GM19239 (cell line): ENCODE measurements at places on chromosomes 3 and 15.

GRCh38 chr15:41429003-41429890 lies 12.4 kb downstream of the RTF1 start:
- DNase-seq = peak; percentile 47

DNA sequence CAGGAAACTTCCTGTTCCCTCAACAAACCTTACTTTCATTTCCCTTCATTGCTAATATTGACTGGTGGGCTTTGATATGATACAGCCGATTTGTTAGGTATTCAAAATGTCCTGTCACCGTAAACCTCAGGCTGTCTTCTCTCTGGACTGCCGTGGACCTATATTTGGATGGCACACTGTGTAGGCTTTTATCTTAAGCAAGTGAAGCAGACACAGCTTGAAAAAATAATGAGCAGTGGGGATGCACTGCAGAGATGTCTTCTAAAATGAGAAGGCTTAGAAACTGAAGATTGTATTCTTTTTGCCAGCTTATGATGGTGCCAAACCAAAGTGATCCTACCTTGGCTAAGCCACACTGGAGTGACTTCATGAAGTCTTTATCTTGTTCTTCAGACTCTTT lies 266.3 kb downstream of the NR1D2 start:
- no peak for DNase-seq

DNA sequence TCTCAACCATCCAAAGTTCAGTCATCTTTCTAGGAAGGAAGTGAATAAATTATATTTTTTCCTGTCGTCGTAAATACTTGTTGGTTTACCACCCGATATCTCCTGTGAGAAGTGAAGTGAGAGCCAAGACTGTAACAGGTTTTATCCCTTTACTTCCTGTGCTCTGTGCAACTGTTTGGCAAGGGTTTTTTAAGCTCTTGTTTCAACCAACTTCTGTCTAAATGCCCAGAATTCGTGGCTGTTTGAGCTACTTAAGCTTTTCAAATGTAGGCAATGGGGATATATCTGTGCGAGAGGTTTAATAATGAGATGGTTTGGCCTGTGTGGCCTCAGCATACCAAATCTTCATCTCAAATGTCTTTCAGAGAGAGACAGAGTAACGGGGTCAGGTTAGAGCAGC lies 134.7 kb downstream of the LRTM1 start:
- DNase-seq = no peak

DNA sequence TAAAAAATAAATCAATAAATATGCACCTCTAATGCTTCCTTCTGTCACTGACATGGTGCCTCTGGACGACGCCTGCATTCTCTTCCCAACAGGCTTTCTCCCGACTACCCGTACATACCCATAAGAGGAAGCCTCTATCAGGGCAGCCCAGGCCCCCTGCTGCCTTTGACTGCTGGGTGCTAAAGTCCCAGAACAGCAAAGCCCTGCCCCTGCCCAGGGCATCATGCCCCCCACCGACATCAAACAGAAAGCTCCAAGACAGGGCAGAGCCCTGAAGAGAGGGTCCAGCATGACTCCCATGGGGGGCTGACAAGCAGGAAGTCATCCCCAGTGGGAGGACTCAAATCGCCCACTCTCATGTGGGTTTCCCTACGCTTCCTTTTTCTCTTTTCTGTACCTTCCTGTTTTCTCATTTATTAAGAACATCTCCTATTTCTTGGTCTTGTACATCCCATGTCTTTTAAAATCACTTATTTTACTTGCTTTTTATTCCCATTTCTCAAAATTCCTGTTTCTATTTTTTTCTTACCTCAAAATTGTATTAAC lies 23.4 kb downstream of the XPC start:
- no peak for DNase-seq

GRCh38 chr3:71225951-71226564 lies 357.5 kb downstream of the FOXP1 start:
- DNase-seq = no peak

- DNase-seq = no peak
Measured at GRCh38 chr3:115186351-115187148, 39.5 kb upstream of the ZBTB20 start.

GRCh38 chr3:133984975-133985374 lies 44.8 kb downstream of the SLCO2A1 start:
- DNase-seq = no peak

DNA sequence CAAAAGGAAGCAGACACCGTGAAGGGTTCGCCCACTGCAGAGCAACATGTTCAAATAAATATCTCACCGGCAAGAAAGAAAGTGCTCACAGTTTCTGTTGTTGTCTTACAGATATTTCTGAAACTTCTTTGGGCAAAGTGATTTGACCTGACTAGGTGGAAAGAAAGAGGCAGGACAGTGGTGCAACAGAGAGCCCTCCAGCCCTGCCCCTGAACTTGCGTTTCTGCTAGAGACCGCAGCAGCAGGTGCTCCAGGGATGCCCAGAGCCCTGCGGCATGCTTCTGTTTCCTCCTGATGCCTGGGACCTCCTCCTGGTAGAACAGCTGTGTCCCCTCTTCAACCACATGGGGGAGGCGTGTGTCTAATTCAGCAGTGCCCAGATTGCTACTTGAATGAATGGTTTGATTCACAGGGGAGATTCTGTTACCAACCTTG lies 123.4 kb downstream of the ATP10A start:
- DNase-seq = no peak

- no peak for DNase-seq
Measured at GRCh38 chr3:87057474-87057873, 66.5 kb upstream of the VGLL3 start.

DNA sequence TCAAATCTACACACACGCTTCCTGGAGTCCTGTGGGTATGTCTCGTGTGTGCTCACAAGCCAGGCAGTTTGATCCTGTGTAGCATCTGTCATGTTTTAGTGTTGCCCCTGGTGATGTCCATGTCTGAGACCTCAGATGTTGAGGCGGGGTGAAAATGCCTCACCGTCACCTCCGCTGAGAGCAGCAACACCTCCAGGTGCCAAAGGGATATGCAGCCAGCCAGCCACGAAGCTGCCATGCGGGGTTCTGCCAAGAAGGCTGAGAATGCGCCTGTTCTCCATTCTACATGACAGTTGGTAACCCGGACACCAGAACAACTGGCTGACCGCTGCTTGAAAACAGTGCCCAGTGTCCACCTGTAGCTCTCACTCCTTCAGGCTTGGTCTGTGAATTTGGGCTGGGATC lies 253.8 kb downstream of the TLE3 start:
- DNase-seq = no peak

DNA sequence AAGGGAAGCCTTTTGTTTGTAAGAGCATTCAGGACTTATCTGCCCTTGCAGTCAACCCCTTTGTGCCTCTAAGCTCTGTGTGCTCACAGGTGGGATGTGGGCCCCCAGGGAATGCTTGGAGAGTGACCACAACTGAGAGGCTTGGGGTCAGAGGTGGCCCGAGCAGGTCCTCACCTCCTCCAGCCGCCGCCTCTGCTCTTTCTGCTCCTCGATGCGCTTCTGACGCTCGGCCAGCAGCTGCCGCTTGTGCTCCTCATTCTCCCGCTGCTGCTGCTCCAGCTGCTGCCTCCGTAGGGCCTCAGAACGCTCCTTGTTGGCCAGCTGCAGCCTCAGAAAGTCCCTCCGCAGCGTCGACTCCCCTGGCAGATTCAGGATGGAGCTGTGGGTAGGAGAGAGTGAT lies 130.8 kb upstream of the SLC2A2 start:
- DNase-seq = no peak

- no peak for DNase-seq
Measured at GRCh38 chr3:87727783-87728182, 331.0 kb downstream of the CGGBP1 start.

DNA sequence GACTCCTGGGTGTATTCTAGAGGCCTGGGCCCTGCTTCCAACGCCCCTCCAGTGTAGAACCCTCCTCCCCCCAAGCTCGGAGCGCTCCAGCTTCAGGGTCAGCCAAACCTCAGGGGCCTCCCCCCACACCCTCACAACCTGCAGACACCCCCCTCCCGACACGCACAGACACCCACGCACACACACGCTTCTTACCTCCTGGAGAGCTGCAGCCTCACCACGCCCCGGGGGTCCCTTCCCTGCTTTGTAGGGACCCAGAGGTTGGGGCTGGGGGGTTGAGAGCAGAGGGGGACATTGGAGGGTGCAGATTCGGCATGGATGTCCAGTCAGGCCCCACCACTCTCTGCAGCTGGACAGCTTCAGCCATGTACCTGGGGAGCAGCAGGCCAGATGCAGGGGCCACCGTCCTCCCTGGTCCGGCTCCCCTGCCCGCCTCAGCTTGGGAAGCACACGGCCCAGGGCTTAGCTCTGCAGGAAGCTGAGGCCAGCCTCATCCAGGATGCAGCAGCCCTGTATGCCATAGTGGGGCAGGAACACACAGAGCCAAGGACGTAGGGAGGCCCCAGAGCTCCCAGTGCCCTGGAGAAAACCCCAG lies 13.0 kb downstream of the ZDHHC19 start:
- DNase-seq = no peak

- no peak for DNase-seq
Measured at GRCh38 chr3:152818027-152818426, 16.9 kb upstream of the P2RY1 start.

DNA sequence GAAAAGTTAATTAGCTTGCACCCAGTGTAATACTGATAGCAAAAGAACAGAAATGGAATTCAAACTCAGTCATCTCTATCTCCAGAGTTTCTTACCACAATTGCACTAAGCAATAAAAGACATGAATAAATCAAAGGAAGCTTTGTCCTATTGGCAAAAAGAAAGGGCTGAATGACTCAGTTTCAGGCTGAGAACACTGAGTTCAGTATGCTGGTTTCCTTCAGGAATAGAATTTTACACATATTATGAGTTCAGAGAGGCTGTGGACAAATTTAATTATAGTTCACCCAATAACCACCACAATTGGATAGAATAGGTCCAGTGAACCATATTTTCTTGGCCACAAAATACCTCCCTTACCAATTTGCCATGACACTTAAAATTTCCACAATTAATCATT lies 249.7 kb downstream of the KCNMB2 start:
- no peak for DNase-seq

DNA sequence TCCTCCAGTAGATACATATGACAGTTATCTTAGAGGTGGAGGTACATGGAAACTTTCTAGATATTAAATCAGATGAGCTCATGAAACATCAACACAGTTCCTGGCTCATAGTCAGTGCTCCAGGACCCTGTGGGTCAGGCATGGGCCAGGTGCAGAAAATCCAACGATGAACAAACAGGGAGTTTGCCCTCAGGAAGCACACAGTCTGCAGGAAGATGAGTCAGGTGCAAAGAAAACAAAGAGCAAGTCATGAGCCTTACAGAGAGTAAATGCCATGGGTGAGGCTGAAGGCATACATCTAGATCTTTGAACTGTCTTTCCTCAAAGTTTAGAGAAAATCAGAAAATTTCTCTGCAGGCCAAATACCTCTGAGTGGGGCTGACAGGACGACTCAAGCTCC lies 184.2 kb upstream of the TPM1 start:
- no peak for DNase-seq

- DNase-seq = no peak
Measured at GRCh38 chr15:41897363-41897799, 3.5 kb upstream of the SPTBN5 start.

GRCh38 chr3:124792341-124793040 lies 62.2 kb downstream of the UMPS start:
- DNase-seq = no peak

- no peak for DNase-seq
Measured at GRCh38 chr3:187802203-187802927, 57.1 kb upstream of the BCL6 start.

GRCh38 chr3:115989684-115990421 lies 366.5 kb downstream of the GAP43 start:
- DNase-seq = no peak

DNA sequence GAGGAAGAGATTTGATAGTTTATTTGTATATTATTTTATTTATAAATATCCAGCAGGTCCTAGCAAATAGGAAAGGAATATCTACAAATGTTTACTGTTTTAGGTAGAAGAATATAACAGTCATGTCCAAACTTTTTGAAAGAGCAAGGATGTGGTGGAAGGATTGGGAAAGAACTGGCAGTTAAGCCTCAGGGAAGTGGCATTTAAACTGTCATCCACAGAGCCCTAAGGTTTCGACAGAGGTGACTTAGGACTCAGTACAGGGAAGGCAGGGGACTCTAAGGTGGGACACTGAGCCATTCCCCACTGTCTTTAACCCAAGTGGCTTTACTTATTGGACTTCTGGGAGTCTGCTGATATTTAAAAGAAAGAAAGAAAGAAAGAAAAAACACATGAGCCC lies 11.8 kb upstream of the TMEM87A start:
- no peak for DNase-seq

DNA sequence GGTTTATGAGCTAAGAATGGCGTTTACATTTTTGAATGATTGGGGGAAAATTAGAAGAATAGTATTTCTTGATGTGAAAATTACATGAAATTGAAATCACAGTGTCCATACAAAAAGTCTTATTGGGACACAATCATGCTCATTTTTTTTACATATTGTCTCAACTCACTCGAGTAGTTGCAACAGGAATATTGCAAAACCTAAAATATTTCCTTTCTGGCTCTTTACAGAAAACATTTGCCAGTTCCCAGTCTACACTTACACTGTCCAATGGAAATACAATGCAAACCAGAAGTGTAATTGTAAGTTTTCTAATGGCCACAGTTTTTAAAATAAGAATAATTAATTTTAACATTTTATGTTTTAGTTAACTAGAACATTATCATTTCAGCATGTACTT lies 137.8 kb downstream of the SAMMSON start:
- DNase-seq = no peak

DNA sequence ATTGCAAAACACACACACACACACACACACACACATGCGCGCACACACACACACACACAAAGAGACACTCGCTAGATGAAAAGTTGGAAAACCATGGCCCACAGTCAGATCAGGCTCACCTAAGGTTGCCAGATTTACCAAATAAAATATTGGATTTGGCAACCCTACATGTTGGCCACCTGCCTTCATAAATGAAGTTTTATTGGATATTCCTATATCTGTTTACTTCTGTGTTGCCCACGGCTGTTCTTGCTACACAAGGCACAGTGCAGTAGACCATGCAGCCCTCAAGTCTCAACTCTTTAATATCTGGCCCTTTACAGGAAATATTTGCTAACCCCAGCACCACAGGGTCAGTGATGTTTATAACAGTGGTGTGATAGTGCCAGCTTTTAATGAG lies 445.0 kb upstream of the PROK2 start:
- DNase-seq = no peak

DNA sequence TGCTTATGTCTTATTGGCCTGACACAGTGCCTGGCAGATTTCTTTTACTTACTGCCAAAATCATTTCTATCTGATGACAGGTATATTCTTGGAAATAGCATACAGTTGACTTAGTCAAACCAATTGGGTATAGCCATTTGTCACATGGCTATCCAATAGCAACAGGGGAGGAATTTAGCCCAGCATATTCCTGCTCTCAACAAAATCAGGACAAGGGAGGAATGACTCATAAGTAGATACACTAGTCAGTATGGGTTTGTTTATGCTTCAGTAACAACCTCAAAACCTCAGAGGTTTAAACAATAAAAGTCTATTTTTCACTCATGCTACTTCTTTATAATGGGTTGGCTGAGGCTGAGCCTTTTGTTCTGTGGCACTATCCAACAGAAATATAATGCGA lies 38.0 kb upstream of the VILL start:
- no peak for DNase-seq

GRCh38 chr3:169759256-169759655 lies 5.6 kb downstream of the TERC start:
- no peak for DNase-seq
